ENCODE measurements at places on chromosomes 12 and 14.

GRCh38 chr14:30440961-30441360 lies 118.0 kb upstream of the G2E3 start:
- H3K4me3 ChIP-seq = peak overlapping the region; percentile 2
- H3K27me3 ChIP-seq = peaks cover 3% of the 10 kb centered on the region
- no peak overlapping the region for H3K27ac ChIP-seq
- no peak for DNase-seq

DNA sequence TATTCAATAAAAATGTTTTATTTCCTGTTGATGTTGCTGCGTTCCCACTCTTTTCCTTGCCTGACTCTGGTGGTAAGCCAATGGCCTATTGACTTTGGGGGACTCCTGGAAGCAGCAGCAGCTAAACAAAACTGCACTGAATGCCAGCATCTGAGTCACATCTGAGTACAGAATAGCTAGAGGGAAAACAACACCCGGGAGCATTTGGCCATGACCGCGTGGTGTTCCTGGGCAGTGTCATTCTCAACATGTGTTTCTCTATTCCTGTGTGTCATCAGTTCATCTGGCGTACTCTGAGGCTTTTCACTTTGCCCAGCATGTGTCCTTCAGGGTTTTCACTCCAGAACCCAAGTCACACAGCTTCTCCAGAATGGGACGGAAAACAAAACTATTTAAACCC lies 238.8 kb downstream of the PAWR start:
- H3K27ac ChIP-seq = peak overlapping the region; percentile 78
- H3K4me3 ChIP-seq = peak overlapping the region; percentile 52
- H3K27me3 ChIP-seq = no peaks in the 10 kb centered on the region
- H3K4me1 ChIP-seq = peaks cover 9% of the 10 kb centered on the region
- DNase-seq = peak; percentile 92
- no peaks in the 10 kb centered on the region for H3K36me3 ChIP-seq

DNA sequence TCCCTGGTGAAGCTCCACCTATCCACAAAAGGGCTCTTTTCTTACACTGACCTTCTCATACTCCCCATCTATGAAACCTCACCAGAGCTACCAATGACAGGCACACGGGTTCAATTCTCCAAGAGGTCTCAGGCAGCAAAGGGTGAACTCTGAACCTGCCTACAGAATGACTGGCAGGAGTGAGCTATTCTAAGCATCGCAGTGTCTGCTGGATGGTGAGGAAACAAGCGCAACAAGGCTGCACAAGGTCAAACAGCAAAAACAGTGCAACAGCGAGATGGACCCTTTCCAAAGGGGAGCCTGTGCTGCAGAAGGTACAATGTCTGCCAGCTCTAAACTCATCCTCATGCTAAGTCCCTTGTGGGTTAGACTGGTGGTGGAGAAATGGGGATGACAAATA lies 22.0 kb downstream of the TMCC3 start:
- no peak for DNase-seq
- H3K27ac ChIP-seq = no peak overlapping the region
- no peak overlapping the region for H3K4me3 ChIP-seq
- no peaks in the 10 kb centered on the region for H3K36me3 ChIP-seq
- H3K27me3 ChIP-seq = no peaks in the 10 kb centered on the region

DNA sequence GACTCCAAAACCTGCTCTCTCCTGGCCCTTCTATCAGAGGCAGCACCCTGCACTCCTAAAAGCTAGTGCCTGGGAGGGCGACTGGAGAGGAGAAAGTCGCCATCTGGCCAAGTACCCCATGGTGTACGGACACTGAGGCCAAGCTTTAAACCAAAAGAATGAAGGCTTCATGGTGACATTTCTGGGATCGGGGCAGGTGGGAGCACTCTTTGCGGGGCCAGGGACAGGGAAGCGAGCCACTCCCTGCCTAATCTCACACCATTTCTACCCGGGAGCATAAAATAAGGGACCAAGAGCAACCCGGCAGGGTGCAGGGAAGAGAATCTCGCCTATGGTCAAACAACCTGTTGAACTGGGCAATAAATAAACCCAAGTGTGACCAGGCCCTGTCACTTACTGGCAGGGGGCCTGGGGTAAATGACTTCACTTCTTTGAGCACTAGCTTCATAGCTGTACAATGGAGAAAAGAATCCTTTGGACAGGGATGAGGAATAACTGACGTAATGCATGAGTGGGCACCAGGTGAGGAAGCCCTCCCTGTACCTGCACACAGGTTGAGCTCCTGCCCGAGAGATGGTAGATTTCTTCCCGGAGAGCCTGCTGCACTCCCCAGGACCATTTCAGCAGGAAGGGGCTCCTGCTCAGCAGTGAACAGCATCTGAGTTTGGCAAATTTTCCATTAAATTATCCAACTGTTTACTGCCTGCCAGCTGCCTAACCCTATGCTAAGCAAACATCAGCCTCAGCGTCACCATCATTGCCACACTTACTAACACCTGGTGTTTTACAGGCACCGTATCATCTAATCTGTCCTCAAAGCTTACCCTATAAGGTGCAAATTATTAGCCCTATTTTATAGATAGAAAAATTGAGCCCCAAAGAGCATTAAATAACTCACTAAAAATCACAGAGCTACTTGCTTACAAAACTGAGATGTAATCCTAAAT lies 2.0 kb downstream of the SERPINA1 start:
- no peak overlapping the region for H3K27ac ChIP-seq
- H3K36me3 ChIP-seq = no peaks in the 10 kb centered on the region
- no peak overlapping the region for H3K4me3 ChIP-seq
- no peak for DNase-seq

DNA sequence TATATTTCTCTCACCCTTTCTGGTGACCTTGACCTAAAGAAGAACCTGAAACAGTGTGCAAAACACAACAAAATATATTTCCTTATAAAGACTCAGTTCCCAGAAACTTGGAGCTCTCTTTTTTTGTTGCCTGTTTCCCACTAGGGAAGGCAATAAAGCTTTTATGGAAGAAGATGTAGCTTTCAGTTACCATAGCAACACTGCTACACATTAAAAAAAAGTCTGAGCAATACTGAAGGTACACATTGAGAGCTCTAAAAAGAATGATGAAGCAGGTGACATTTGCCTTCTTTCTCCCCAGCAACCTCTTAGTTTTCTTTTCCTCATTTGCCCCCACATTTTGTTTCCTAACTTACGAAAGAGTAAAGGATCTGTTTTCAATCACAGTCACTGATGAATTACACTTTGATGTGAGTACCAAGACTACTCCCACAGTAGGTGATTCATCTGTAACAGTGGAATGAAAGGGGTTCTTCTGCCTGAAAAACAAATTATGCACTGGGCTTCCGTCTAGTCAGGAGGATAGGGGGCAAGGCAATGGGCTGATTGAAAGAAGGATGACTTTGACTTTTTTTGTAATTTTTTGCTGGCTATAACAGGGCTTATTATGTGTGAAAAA lies 1.1 kb upstream of the CATSPERB start:
- H3K36me3 ChIP-seq = no peaks in the 10 kb centered on the region
- no peak overlapping the region for H3K4me3 ChIP-seq
- H3K27me3 ChIP-seq = no peaks in the 10 kb centered on the region
- no peaks in the 10 kb centered on the region for H3K4me1 ChIP-seq
- no peak for DNase-seq

DNA sequence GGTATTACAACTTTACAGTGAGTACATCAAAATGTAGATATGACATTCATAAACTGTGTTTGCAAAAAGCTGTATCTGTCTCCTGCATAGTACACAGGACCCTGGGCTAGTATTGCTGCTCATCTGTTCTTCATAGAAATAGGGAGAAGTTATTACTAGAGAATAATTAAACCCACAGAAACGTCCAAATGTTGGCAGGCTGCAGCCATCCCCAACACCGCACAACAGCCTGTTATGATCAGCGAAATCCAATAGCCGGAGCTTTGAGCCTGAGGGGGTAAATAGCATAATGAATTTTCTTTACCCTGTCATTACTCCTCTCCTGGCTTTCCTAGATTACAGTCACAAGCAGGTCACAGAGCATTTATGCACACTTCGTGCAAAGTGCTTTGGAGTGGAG lies 178.0 kb downstream of the DACT1 start:
- H3K4me3 ChIP-seq = no peak overlapping the region
- H3K27me3 ChIP-seq = peaks cover 11% of the 10 kb centered on the region
- no peak for DNase-seq
- H3K36me3 ChIP-seq = no peaks in the 10 kb centered on the region

- H3K4me3 ChIP-seq = no peak overlapping the region
- H3K27me3 ChIP-seq = peaks cover 42% of the 10 kb centered on the region
- H3K27ac ChIP-seq = no peak overlapping the region
- no peaks in the 10 kb centered on the region for H3K36me3 ChIP-seq
Measured at GRCh38 chr14:101196795-101197590, 293.5 kb upstream of the RTL1 start.

DNA sequence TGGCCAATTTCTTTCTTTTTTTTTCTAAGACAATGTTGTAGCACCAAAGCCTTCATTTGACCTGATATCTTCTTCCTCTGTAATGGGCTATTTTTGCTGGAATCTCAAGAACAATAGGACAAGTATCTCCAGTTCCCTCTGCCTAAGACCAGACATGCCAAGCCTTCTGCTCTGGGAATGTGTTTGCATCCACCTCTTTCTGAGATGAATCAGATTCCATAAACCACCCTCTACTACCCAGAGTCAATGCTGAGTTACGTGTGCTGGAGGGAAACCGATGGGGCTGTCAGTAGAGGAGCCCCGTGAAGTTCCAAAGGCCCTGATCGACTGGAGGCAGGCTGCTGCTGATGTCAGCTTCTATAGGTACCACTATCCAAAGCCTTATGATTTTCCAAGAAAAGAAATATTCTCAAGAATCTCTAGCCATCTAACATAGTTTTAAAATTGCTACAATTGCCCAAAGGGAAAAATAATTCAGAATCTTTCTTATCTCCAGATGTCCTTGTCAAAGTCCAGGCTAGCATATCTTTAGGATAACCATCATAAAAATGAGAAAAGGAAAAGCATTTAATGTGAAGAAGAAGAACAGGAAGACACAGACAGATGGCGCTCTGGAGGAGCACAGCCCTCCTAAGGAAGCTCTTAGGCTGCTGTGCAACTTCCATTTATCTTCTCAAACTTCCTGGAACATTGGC lies 101.9 kb downstream of the SLC8A3 start:
- peak; percentile 13 for DNase-seq
- no peaks in the 10 kb centered on the region for H3K36me3 ChIP-seq
- no peak overlapping the region for H3K4me3 ChIP-seq
- no peak overlapping the region for H3K27ac ChIP-seq
- H3K27me3 ChIP-seq = peaks cover 38% of the 10 kb centered on the region

- peak overlapping the region; percentile 2 for H3K4me3 ChIP-seq
- no peaks in the 10 kb centered on the region for H3K27me3 ChIP-seq
- peak; percentile 28 for DNase-seq
- H3K4me1 ChIP-seq = peaks cover 22% of the 10 kb centered on the region
- H3K27ac ChIP-seq = no peak overlapping the region
Measured at GRCh38 chr14:68576031-68576430, 216.8 kb downstream of the ZFP36L1 start.

- no peak overlapping the region for H3K4me3 ChIP-seq
- H3K27ac ChIP-seq = peak overlapping the region; percentile 52
- peaks cover 14% of the 10 kb centered on the region for H3K4me1 ChIP-seq
- no peaks in the 10 kb centered on the region for H3K27me3 ChIP-seq
- H3K36me3 ChIP-seq = no peaks in the 10 kb centered on the region
Measured at GRCh38 chr12:54222609-54223008, 33.8 kb upstream of the SMUG1 start.

- no peak within 1 kb of the TSS for H3K27ac ChIP-seq
- H3K36me3 ChIP-seq = peaks cover 9% of the 10 kb centered on the region
- peaks cover 100% of the 10 kb centered on the region for H3K27me3 ChIP-seq
Measured at GRCh38 chr12:53954694-53955035, at the start of gene HOXC12. Gene HOXC12, plus strand, starts transcription at chr12:53954903. Its CDS starts 27 bp downstream, at chr12:53954930.

DNA sequence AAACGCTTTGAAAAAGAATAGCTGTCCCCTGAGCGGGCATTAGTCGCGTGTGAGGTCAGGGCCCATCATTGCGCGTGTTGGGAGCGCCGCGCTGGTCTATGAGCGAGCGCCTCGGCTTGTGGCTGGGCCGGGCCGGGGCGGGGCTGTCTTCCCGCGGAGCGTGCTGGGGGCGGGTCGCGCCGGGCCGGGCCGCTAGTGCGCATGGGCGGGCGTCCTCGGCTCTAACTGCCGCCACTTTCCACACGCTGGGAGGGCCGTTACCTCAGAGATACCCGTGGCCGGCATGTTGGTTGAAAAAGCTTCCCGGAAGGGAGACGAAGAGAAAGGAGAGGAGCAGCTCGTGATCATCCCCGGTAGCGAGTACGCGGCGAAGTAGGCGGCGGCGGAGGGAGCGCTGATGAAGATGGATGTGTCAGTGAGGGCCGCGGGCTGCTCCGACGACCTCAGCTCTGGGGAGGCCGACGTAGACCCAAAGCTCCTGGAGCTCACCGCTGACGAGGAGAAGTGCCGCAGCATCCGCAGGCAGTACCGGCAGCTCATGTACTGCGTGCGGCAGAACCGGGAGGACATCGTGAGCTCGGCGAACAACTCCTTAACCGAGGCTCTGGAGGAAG lies at the start of gene EID3:
TSS of gene EID3 (plus strand) at position 202 of the 614 bp plus-strand sequence. CDS start at position 398, 196 bp downstream.
- H3K36me3 ChIP-seq = peaks cover 3% of the 10 kb centered on the region
- DNase-seq = peak; percentile 87
- no peak within 1 kb of the TSS for H3K27ac ChIP-seq
- H3K4me1 ChIP-seq = peaks cover 12% of the 10 kb centered on the region
- no peaks in the 10 kb centered on the region for H3K27me3 ChIP-seq

- peak overlapping the region; percentile 72 for H3K4me3 ChIP-seq
- peaks cover 4% of the 10 kb centered on the region for H3K4me1 ChIP-seq
- peak overlapping the region; percentile 60 for H3K27ac ChIP-seq
- H3K27me3 ChIP-seq = no peaks in the 10 kb centered on the region
- no peaks in the 10 kb centered on the region for H3K36me3 ChIP-seq
Measured at GRCh38 chr12:24948420-24948756, 513 bp downstream of the BCAT1 start.

GRCh38 chr14:26424537-26424936 lies 173.3 kb downstream of the NOVA1 start:
- no peaks in the 10 kb centered on the region for H3K27me3 ChIP-seq
- no peak overlapping the region for H3K4me3 ChIP-seq
- H3K27ac ChIP-seq = no peak overlapping the region
- H3K36me3 ChIP-seq = no peaks in the 10 kb centered on the region
- no peak for DNase-seq

DNA sequence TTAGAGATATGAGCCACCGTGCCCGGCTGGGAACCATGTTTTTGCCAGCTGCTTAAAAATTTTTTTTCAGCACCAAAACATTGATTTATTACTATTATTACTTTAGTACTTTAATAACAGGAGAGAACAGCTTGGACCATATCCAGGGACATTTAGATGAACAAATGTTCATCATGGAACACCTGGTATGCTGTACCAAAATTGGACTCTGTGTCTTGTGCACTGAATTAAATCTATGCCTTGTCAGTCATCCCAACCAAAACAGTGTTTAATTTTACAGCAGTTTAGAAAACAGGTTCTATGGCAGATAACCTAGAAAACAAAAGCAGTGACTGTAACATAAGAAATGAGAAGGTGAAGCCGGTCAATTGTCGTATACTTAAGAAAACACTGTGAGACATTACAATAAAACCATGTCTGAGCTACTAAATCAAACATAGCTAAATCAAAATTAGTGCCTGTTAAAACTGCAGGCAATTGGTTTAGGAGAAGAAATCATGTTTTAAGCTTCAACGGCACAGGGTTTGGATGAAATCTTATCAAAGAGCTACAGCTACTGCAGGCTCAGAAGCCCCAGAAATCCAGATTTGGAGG lies 58.2 kb upstream of the PYGL start:
- DNase-seq = no peak
- H3K27ac ChIP-seq = no peak overlapping the region
- H3K36me3 ChIP-seq = no peaks in the 10 kb centered on the region
- no peak overlapping the region for H3K4me3 ChIP-seq
- peaks cover 8% of the 10 kb centered on the region for H3K4me1 ChIP-seq
- no peaks in the 10 kb centered on the region for H3K27me3 ChIP-seq

GRCh38 chr14:101947904-101948665 lies 16.3 kb upstream of the DYNC1H1 start:
- no peaks in the 10 kb centered on the region for H3K36me3 ChIP-seq
- DNase-seq = peak; percentile 100
